ENCODE measurements at places on chromosomes 4 and X.
A peak's percentile ranks its signal among the peaks of the same experiment; 100 is the strongest.

GRCh38 chr4:44629280-44629866, 22.1 kb downstream of the YIPF7 start:
- peak; percentile 24 for DNase-seq

- DNase-seq, result no peak
Observed at GRCh38 chrX:106611317-106611678, 480 bp upstream of the RADX start.

DNA sequence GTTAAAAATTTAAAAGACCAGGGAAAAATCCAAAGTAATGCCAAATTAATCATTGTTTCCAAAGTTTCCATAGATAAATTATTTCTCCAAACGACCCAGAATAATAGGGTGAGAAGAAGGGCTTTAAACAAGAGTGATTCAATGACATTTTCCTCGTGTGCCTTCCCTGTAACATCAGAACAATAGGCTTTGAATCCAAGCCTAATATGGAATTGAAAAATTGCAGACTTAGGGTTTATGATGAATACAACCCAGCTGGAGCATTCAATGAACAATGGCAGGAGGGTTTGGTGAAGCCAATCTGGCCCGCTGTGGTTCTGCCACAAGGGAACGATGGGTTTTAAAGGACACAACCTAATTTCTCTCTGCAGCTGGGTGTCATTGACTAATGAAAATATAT, 94.2 kb downstream of the CBLL2 start:
- no peak for DNase-seq

DNA sequence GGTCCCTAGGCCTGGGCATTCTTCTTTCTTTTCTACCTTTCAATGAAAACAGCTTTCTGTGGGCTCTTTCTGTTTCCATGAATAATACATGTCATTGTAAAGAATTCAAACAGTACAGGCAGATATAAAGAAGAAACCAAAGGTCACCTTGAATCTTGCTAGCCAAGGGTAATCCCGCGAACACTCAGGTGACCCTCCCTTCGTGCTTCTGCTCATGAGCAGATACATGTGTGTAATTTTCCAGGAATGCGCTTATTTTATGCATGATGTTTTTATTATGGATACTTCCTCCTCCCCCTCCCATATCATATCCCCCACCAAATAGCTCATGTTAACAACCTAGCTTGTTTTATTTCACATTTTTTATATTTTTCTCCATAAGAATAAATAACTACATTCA, 9.6 kb upstream of the JAKMIP1 start:
- no peak for DNase-seq

DNA sequence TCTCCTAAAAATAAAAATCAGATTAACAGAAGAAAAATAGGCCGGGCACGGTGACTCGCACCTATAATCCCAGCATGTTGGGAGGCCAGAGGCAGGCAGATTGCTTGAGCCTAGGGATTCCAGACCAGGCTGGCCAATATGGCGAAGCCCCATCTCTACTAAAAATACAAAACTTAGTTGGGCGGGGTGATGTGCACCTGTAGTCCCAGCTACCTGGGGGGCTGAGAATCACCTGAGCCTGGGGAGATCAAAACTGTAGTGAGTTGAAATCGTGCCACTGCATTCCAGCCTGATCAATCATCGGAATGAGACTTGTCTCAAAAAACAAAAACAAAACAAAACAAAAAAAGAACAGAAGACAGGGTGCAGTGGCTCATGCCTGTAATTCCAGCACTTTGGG, 32.8 kb upstream of the NOCT start:
- no peak for DNase-seq

DNA sequence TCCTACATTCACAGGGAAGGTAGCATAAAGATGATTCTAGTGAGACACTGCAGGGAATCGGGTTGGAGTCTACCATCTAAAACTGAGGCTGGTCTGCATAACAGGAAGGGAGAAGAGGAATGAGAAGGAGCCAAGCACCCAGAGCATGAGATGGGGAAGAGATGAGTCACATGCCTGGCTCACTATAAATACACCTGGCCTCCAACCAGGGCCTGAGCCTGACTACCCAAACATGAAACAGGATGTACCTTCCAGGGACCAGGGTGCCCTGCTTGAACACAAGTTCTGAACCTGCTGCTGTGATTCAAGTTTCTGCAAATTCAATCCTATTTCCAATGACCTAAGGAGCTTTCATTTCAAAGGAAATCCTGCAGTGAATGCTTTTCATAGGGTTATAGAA, 24.9 kb downstream of the CD99L2 start:
- DNase-seq, result no peak

DNA sequence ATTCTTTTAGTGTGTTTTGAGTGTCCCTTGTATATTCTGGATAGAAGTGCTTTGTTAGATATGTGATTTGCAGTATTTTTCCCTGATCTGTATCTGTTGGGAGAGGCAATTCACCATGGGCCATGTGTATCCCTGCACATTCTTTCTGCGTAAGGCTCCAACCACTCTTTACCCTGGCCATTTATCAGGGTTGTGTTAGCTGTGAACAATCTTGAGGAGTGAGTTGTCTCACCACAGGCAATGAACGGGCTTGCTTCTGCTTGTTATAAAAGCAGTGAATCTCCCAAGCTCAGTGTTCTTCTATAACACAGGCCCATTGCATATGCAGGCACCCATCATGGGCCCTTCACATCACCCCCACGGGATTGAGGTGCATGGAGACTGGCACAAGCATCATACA, 18.9 kb upstream of the SMIM10 start:
- no peak for DNase-seq

DNA sequence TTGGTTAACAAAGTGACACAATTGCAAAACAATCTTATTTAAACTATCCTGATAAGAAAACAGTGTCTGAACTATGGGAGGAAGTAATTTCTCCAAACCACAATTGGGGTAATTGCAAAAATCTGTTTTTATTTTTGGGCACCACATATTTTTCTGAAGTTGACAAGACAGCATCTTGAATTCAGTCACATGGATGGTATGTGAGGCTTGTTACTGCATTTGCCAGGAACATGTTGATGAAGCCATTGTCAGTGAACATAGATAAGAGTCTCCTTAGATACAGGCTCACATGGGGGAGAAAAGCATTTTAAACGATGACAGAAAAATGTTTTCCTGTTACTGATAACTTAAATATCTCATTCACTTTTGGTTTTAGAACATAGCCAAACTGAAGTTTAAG, 5.5 kb upstream of the USP53 start:
- no peak for DNase-seq

- DNase-seq, result no peak
Observed at GRCh38 chrX:16138108-16138427, 14.7 kb downstream of the GRPR start.

GRCh38 chr4:113837397-113837796, 75.9 kb upstream of the CAMK2D start:
- no peak for DNase-seq

GRCh38 chr4:154946113-154946512, 165.0 kb downstream of the RBM46 start:
- no peak for DNase-seq

DNA sequence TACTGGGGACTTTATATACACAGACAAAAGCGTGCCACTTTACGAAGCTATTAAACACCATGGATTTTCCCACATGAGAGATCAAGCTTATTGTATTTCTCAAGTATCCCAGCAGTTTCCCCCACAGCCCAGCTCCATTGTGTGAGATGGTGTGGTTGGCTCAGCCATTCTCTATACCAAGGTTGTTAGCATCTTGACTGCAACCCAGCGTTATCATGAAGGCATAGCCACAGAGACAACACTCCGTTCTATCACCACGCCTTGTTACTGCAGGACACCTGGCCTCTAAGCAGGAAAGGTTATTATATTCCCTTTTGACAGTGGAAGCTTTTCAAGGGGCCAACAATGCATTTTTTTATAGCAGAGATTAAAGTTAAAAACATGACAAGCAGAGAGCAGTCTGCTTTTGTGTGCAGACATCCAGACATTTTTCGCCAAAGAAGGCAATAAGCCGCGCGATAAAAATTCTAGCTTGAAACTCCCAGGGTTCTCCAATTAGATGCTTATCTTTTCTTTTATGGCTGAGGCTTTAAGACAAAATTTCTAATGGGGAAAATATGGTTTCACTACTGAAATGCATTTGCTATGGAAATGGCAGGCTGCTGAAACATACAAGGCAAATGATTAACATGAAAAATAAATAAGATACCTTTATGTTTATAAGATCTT, 206.1 kb downstream of the MID1 start:
- DNase-seq, result no peak

DNA sequence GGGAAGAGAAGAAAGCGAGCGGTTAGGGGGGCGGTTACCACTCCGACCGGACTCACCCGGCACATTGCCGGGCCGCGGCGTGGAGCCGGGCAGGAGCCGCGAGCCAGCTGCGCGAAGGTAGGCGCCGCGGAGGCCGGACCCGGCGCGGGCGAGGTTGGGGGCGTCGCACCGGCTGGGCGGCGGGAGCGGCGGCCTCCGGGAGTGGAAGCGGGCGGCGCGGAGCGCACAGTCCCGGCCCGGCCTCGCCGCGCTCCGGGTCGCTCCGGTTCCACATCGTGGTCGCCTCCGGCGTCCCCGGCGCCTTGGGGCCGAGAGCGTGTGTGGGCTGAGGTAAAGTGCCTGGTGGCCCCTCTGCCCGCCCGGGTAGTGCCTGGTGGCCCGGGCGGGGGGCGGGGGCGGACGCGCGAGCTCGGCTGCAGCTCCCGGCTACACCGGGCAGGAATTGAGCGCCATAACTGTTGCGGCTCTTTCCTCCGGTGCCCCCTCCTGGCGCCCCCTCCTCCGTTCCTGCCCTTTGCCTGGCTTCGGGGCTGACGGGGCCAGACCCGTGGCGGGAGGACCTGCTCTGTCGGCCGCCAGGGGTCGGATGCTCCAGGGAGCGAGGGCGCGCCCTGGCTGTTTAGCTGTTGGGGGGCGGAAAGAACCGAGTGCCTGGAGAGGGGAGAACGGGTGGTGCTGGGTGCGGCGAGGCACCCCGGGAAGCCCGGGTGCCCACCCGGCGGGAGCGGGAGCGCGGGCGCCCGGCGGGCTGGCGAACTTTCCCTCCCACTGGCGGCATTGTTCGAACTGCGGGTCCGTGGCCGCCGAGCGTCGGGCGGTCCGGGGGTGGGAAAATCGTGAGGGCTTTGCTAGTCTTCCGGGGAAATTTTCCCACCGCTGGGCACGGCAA, 626 bp downstream of the JADE3 start:
- peak; percentile 19 for DNase-seq

DNA sequence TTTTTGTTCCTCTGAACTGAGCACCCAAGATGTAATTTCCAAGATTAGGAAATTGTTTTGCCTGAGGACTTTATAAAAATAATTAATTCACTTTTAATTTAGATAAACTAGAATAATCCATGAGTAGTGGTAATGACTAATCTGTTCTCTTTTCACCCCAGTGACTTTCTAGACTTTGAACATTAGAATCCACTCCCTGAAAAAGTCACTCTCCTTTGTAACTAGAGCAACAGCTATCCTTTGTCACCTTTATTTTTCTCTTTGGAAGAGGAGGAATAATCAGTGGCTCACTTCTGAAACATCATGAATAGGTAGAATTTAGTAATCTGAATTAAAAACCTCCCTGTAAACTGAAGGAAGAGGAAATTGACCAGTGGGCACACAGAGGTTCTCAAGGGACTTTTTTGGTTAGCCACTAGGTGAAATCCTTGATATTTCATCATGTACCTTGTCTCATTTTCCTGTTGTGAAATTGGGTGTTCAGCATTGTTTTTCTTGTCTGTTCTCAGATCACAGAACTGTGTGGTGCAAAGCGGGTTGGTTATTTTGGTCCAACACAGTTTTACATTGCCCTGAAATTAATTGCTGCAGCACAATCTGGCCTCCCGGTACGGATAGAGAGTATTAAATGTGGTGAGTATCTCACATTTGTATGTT, 59.4 kb downstream of the REPS2 start:
- DNase-seq, result no peak

- no peak for DNase-seq
Observed at GRCh38 chr4:106365613-106366012, 3.0 kb downstream of the GIMD1 start.

DNA sequence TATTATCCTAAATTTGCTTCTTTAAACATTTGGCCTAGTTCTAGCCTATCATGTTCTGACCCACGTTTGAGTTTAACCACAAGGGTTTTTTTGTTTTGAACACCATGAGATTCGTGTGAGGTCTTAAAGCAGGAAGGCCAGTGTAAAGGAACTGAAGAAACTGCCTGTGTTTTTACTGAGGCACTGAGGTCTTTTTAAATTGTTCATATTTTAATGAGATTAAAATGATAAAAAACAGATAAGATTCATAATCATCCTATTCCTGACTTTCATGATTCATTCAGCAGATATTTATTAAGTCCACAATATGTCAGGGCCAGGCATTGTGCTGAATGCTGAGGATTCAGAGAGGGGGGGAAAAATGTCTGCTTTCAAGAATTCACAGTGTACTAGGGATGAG, 3.2 kb downstream of the RPS6KA3 start:
- DNase-seq, result peak; percentile 66

- DNase-seq, result no peak
Observed at GRCh38 chr4:49002931-49003330, 16.9 kb downstream of the CWH43 start.

- DNase-seq, result no peak
Observed at GRCh38 chrX:129739578-129739977, 799 bp downstream of the XPNPEP2 start.

GRCh38 chrX:66022632-66023384, 17.1 kb downstream of the VSIG4 start:
- no peak for DNase-seq

- no peak for DNase-seq
Observed at GRCh38 chrX:101370888-101371504, 15.0 kb downstream of the BTK start.

GRCh38 chr4:7652451-7652881, 217.7 kb upstream of the PSAPL1 start:
- DNase-seq, result no peak

Data from CD4-positive, alpha-beta T cell treated with Interleukin-1 beta for 1 hour (primary cell).